ENCODE measurements at places on chromosomes 7 and 10. TPM values are rescaled to one million over a fixed set of nuclear protein-coding genes. Genes with fewer than 3 reads are reported as not detected.

The GCK gene
- 0.29 TPM for total RNA-seq

GRCh38 chr10:51604579-51604978 lies 94.8 kb downstream of the CSTF2T start:
- H3K4me1 ChIP-seq = no peaks in the 10 kb centered on the region
- no peak for DNase-seq
- no peaks in the 10 kb centered on the region for H3K27me3 ChIP-seq
- H3K27ac ChIP-seq = no peak overlapping the region

DNA sequence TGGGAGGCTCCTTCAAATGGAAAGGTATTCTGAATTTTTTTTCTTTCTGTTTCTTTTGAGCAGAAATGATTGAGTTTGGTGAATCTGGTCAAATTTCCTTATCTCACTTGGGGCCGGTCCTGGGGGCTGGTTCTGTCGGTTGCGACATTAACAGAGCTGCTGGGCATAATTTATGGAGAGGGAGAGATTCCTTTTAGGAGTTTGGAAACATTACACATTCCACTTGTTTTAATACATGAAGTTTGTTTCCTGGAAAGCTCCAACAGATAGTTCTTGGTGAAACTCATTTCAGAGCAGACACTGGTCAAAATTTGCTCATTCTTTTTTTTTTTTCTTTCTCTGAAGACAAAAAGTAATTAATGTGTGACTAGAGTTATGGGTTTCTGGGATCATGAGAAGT lies 129.9 kb downstream of the ABCA13 start:
- H3K27ac ChIP-seq = no peak overlapping the region
- no peaks in the 10 kb centered on the region for H3K27me3 ChIP-seq
- H3K36me3 ChIP-seq = no peaks in the 10 kb centered on the region
- no peak overlapping the region for H3K4me3 ChIP-seq
- DNase-seq = no peak
- no peaks in the 10 kb centered on the region for H3K4me1 ChIP-seq

- H3K4me1 ChIP-seq = peaks cover 3% of the 10 kb centered on the region
- no peak overlapping the region for H3K27ac ChIP-seq
- H3K27me3 ChIP-seq = no peaks in the 10 kb centered on the region
Observed at GRCh38 chr10:58791137-58791536, 278.5 kb downstream of the BICC1 start.

DNA sequence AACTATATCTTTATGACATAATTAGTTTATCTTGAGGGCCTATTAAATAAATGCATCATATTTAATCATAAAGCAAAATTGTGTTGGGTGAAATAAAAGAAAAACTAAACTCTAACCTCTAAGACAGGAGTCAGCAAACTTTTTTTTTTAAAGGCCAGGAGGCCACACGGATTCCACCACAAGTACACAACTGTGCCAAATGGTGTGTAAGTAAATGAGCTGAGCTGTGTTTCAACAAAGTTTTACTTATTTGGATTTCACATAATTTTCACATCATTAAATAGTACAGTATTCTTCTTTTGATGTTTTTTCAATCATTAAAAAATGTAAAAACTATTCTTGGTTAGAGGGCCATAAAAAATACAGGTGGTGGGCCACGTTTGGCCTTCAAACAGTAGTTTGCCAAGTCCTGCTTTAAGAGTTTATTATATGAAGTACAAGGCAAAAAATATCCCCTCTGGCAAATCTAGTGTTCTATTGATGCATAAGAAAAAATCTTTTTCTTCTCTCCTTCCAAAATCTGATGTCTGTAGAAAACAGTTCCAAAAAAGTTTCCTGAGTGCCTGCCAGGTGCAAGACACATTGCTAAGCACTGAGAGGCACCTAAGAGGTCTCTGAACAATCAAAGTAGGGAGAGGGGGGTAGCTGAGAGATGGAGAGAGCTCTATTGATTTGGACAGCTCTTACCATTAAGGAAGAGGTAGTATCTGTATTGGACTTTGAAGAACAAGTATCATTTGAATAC lies 26.5 kb upstream of the SPOCK2 start:
- H3K4me3 ChIP-seq = peak overlapping the region; percentile 22
- DNase-seq = no peak
- H3K4me1 ChIP-seq = no peaks in the 10 kb centered on the region
- H3K36me3 ChIP-seq = peaks cover 7% of the 10 kb centered on the region
- H3K27me3 ChIP-seq = no peaks in the 10 kb centered on the region
